ENCODE measurements at places on chromosomes 16 and 17. TPM values are rescaled to one million over a fixed set of nuclear protein-coding genes. Genes with fewer than 3 reads are reported as not detected.

GRCh38 chr17:81398832-81399411 lies 3.7 kb downstream of the BAHCC1 start:
- no peak overlapping the region for H3K27ac ChIP-seq
- peak overlapping the region; percentile 75 for H3K4me3 ChIP-seq
- no peak for DNase-seq
- no peaks in the 10 kb centered on the region for H3K36me3 ChIP-seq
- H3K27me3 ChIP-seq, result peaks cover 84% of the 10 kb centered on the region

- peak; percentile 20 for DNase-seq
- peak overlapping the region; percentile 78 for H3K4me3 ChIP-seq
- H3K27me3 ChIP-seq, result no peaks in the 10 kb centered on the region
- H3K27ac ChIP-seq, result peak overlapping the region; percentile 65
Observed at GRCh38 chr17:1724869-1725641, 551 bp downstream of the WDR81 start.

DNA sequence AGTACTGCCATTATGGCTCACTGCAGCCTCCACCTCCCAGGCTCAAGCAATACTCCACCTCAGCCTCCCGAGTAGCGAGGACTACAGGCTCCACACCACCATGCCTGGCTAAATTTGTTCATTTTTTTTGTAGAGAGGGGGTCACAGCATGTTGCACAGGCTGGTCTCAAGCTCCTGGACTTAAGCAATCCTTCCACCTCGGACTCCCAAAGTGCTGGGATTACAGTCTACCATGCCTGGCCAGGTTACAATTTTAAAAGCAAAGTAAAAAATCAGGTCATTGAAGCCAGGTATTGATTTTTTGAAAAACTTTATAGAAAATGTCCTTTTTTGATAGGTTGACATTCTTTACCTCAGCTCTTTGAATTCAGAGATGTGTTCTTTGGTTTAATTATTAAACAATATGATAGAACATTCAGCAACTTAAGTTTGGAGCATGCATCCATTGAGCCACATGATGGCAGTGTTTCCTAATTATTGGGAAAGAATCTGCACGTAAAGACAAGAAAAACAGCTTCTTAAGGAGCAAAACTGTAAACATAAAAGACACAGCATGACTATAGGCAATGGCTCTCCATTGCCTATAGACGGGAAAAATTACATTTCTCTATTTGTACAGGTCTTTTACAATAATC lies 1.7 kb upstream of the SLC16A11 start:
- H3K4me1 ChIP-seq, result peaks cover 23% of the 10 kb centered on the region
- no peak overlapping the region for H3K27ac ChIP-seq
- H3K36me3 ChIP-seq, result no peaks in the 10 kb centered on the region
- H3K27me3 ChIP-seq, result no peaks in the 10 kb centered on the region
- H3K4me3 ChIP-seq, result peak overlapping the region; percentile 73
- peak; percentile 21 for DNase-seq

GRCh38 chr16:9362050-9362449 lies 270.6 kb downstream of the HAPSTR1 start:
- no peak overlapping the region for H3K27ac ChIP-seq
- no peaks in the 10 kb centered on the region for H3K36me3 ChIP-seq
- no peak for DNase-seq
- H3K27me3 ChIP-seq, result peaks cover 5% of the 10 kb centered on the region
- H3K4me3 ChIP-seq, result no peak overlapping the region

GRCh38 chr16:25192096-25192495 lies 24.7 kb upstream of the AQP8 start:
- H3K4me3 ChIP-seq, result no peak overlapping the region
- DNase-seq, result no peak
- H3K27me3 ChIP-seq, result no peaks in the 10 kb centered on the region
- no peaks in the 10 kb centered on the region for H3K36me3 ChIP-seq

DNA sequence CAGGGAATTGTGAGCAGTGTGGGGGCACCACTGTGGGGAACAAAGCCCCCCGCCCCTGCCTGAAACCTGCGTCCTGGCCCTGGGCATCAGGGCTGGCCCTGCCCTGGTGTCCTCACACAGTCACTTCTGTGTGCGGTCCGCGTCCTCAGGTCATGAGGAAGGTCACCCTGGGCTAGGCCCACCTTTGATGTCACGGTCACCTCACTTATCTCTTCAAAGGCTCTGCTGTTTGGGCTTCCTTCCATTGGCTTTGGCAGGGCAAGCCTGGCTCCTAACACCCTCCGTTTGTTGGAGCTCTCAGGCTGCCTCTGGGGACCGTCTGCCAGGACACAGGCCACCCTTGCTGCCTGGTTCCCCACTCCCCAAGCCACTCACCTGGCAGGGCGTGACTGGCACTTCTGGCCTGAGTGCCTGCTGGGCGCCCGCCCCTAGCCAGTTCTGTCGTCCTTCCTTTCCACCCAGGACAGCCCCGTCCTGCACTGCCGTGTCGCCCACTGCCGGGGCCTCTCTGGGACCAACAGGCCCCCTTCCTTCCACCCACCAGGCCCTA lies 8.8 kb downstream of the CENPX start:
- H3K27ac ChIP-seq, result no peak overlapping the region
- no peak overlapping the region for H3K4me3 ChIP-seq
- no peak for DNase-seq
- no peaks in the 10 kb centered on the region for H3K36me3 ChIP-seq
- H3K4me1 ChIP-seq, result no peaks in the 10 kb centered on the region

- H3K4me1 ChIP-seq, result peaks cover 92% of the 10 kb centered on the region
- H3K27ac ChIP-seq, result peak overlapping the region; percentile 90
- no peaks in the 10 kb centered on the region for H3K27me3 ChIP-seq
- peaks cover 14% of the 10 kb centered on the region for H3K36me3 ChIP-seq
Observed at GRCh38 chr17:78747488-78747887, 34.6 kb downstream of the CYTH1 start.

- H3K27ac ChIP-seq, result no peak overlapping the region
- no peaks in the 10 kb centered on the region for H3K27me3 ChIP-seq
- no peak for DNase-seq
- no peak overlapping the region for H3K4me3 ChIP-seq
- no peaks in the 10 kb centered on the region for H3K4me1 ChIP-seq
Observed at GRCh38 chr16:80954985-80955384, 51.7 kb downstream of the CMC2 start.

The MT1B gene
- not detected for total RNA-seq

The PRSS36 gene
- not detected for total RNA-seq

The CLEC18B gene
- 0.39 TPM for total RNA-seq
